ENCODE measurements at places on chromosomes 12 and 14.

DNA sequence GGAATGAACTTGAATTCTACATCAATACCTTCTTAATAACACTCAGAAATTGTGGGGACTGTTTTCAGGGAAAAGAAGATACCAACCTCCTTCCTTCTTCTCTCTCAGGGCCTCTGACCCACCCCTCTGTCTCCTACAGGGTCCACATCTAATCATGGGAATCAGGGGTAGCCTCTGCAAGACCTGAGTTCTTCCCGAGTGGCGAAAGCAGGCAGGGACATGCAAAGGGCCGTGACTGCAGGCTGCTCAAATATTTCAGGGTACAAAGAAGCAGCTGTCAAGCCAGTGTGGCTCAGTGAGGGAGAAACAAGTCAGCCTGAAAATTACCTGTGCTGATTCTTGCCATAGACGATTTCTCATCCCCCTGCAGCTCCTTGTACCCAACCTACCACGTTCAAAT is 123.1 kb upstream of the PARP11 start:
- DNase-seq: no peak

DNA sequence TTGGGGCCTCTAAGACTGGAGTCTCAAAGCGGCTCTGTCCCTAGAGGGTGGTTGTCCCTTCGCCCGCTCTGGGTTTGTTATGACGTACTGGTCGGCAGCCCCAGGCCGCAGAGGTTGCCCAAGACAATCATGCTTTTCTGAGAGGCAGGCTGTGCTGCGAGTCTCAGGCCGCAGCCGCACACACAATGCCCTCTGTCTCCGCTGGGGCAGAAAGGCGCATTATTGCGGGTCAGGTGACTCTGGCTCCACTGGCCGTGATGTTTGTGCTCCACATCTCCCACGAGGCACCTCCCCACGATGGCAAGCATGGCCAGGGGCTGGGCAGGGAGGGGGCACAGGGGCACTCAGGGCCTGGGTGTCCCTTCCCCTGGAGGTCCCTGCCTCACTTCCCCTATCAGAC is 21.0 kb upstream of the PLEKHG3 start:
- DNase-seq: no peak

GRCh38 chr12:27747111-27747820 is 32.8 kb upstream of the KLHL42 start:
- no peak for DNase-seq

- DNase-seq: no peak
Observed at GRCh38 chr12:10409392-10409791, at the start of gene KLRC4. TSS of gene KLRC4 (minus strand) at chr12:10409757. CDS start at chr12:10409575, 182 bp downstream.

GRCh38 chr14:106876711-106877110 is 1350.3 kb downstream of the TMEM121 start:
- DNase-seq: no peak

GRCh38 chr14:50360851-50361250 is 35.8 kb downstream of the CDKL1 start:
- DNase-seq: no peak

- DNase-seq: no peak
Observed at GRCh38 chr14:79783041-79783440, 428.3 kb downstream of the DIO2 start.

DNA sequence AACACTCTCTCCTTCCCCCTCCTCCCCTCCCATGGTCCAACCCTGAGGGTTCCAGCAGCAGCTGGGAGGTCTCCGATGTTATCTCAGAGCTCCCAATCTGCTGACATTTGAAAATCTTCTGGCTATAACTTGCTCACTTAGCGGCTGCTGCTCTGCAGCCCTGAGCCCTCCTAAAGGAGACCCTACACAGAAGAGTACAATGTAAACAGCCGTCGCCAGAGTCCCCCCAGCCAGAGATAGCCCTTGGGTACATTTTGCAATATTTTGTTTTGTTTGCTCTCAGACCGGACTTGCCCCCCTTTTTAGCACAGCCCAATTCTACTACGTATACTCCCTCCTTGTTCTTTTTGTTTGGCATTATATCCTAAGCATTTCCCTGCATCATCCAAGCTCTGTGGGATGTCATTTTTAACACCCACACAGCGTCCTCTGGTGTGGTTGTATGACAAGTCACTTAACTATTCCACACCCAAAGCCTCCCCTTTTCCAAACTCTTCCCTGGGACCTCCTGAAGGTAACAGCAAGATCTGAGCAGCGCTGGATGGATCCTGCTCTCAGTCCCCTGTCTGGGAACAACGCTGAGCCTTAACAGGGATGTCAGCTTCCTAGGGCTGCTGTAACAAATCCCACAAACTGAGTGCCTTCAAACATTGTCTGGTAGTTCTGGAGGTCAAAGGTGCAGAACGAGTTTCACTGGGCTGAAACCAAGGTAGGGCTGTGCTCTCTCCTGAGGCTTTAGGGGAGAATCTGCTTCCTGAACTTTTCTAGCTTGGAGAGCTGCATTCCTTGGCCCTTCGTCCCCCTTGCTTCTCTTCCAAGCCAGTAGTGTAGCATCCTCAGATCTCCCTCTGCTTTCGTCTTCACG is 25.3 kb upstream of the TCL1B start:
- DNase-seq: no peak

- no peak for DNase-seq
Observed at GRCh38 chr12:69758105-69758504, 19.4 kb downstream of the RAB3IP start.

Measured in ACHN (cell line).